ENCODE measurements at places on chromosomes 3 and 15. TPM values are rescaled to one million over a fixed set of nuclear protein-coding genes. Genes with fewer than 3 reads are reported as not detected.

GRCh38 chr15:74812533-74812932, at the start of gene LMAN1L:
Gene LMAN1L (plus strand): TSS chr15:74812835. CDS start chr15:74812855, 20 bp downstream.
- no peak for DNase-seq
- H3K27ac ChIP-seq: no peak within 1 kb of the TSS
- no peaks in the 10 kb centered on the region for H3K36me3 ChIP-seq
- H3K4me3 ChIP-seq: no peak within 1 kb of the TSS
- H3K4me1 ChIP-seq: peaks cover 5% of the 10 kb centered on the region

- H3K4me1 ChIP-seq: no peaks in the 10 kb centered on the region
- H3K4me3 ChIP-seq: no peak overlapping the region
- H3K27ac ChIP-seq: no peak overlapping the region
- H3K27me3 ChIP-seq: no peaks in the 10 kb centered on the region
- H3K36me3 ChIP-seq: peaks cover 10% of the 10 kb centered on the region
These were observed 119.2 kb upstream of the ZBED2 start for GRCh38 chr3:111714305-111714704.

GRCh38 chr15:74041311-74041756, 41.0 kb downstream of the GOLGA6A start:
- peaks cover 12% of the 10 kb centered on the region for H3K36me3 ChIP-seq
- no peaks in the 10 kb centered on the region for H3K4me1 ChIP-seq
- no peak for DNase-seq
- no peaks in the 10 kb centered on the region for H3K27me3 ChIP-seq

GRCh38 chr15:75639191-75639708, 774 bp downstream of the IMP3 start:
- peak overlapping the region; percentile 96 for H3K4me3 ChIP-seq
- H3K27ac ChIP-seq: peak overlapping the region; percentile 81
- H3K4me1 ChIP-seq: peaks cover 40% of the 10 kb centered on the region

GRCh38 chr3:4421121-4421520, 45.9 kb downstream of the SUMF1 start:
- no peaks in the 10 kb centered on the region for H3K4me1 ChIP-seq
- no peaks in the 10 kb centered on the region for H3K27me3 ChIP-seq
- DNase-seq: no peak
- H3K27ac ChIP-seq: no peak overlapping the region
- no peaks in the 10 kb centered on the region for H3K36me3 ChIP-seq
- H3K4me3 ChIP-seq: no peak overlapping the region

- H3K4me1 ChIP-seq: no peaks in the 10 kb centered on the region
- H3K27ac ChIP-seq: no peak overlapping the region
- no peaks in the 10 kb centered on the region for H3K27me3 ChIP-seq
- no peak for DNase-seq
- no peaks in the 10 kb centered on the region for H3K36me3 ChIP-seq
These were observed 1027.7 kb upstream of the NR2F2 start for GRCh38 chr15:95302809-95303208.

- no peaks in the 10 kb centered on the region for H3K27me3 ChIP-seq
- no peaks in the 10 kb centered on the region for H3K36me3 ChIP-seq
- no peak overlapping the region for H3K27ac ChIP-seq
- H3K4me3 ChIP-seq: no peak overlapping the region
- DNase-seq: no peak
- H3K4me1 ChIP-seq: peaks cover 6% of the 10 kb centered on the region
These were observed 7.7 kb downstream of the MAP1A start for GRCh38 chr15:43525131-43525530.

- H3K27me3 ChIP-seq: no peaks in the 10 kb centered on the region
- DNase-seq: no peak
- no peak overlapping the region for H3K27ac ChIP-seq
- peaks cover 59% of the 10 kb centered on the region for H3K4me1 ChIP-seq
- no peak overlapping the region for H3K4me3 ChIP-seq
- H3K36me3 ChIP-seq: peaks cover 17% of the 10 kb centered on the region
These were observed 2.6 kb upstream of the RBM15B start for GRCh38 chr3:51388286-51389029.

DNA sequence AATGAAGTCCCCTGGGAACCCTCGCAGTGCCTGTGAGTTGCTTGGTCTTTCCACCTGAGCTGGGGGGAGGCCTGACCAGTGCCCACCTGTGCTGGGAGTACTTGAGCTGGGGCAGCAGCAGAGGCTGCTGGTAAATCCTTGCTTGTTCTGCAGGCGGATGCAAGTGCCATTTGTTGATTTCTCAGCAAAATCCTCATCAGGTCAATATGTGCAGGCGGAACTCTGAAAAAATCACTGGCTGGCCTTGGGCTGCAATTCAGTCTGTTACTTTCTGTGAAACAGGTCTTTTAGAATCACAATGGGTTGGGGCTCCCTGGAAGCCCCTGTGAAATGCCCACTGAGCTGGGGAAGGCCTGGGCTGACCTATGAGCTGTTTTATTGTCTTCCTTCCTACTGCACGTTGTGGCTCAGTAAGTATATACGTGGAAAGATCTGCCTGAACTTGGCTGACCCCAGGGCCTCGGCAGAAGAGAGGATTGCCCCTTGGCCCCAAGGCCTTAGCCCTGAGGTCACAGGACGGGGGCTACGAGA, 182.0 kb upstream of the RGMA start:
- no peaks in the 10 kb centered on the region for H3K4me1 ChIP-seq
- H3K36me3 ChIP-seq: no peaks in the 10 kb centered on the region
- H3K27me3 ChIP-seq: no peaks in the 10 kb centered on the region
- H3K4me3 ChIP-seq: no peak overlapping the region

DNA sequence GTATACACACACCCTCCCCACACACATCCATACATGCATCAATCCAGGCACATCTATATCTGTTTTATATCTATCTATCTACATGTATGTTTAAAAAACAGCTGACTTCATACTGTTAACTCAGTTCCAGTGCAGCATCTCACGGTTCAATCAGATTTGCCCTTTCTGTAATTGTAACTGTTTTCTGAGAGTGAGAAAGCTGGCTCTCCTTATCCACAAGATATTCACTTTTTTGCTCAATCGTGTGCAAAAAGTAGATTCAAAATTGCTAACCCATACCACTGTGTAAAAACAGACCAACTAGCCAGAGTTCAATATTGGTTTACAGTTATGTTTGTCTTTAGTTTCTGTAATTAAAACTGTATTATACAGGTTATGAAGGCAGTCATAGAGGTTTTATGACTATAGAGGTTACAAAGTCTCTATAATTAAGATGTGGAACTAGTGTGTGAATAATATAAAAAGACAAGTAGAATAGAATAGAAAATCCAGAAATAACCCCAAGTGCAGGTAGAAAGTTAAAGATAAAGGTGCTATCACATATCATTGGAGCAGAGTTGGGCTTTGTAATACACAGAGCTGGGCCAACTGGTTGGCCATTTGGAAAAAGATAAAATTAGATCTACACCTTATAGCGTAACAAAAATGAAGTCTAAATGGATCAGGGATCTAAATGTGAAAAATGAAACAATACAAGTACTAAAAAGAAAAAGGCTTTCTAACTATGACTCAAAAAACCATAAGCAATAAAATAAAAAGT, 20.1 kb upstream of the MCF2L2 start:
- no peaks in the 10 kb centered on the region for H3K27me3 ChIP-seq
- H3K36me3 ChIP-seq: no peaks in the 10 kb centered on the region
- peaks cover 20% of the 10 kb centered on the region for H3K4me1 ChIP-seq
- DNase-seq: no peak
- no peak overlapping the region for H3K27ac ChIP-seq

DNA sequence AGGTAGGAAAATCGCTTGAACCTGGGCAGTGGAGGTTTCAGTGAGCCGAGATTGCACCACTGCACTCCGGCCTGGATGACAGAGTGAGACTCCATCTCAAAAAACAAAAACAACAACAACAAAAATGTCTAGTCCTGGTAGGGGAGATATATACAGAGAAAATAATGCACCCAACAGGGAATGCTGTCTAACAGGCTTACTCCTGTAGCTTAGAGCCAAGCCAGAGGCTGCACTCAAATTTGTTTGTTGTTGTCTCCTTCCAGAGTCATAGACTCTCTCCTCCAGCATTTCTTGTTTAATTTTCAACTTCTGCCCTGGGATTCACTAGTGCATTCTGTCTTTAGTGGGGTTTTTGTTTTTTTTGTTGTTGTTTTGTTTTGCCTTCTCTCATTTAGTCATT, 4.6 kb upstream of the TRA2B start:
- peaks cover 15% of the 10 kb centered on the region for H3K4me1 ChIP-seq
- no peak overlapping the region for H3K4me3 ChIP-seq
- no peaks in the 10 kb centered on the region for H3K27me3 ChIP-seq
- no peaks in the 10 kb centered on the region for H3K36me3 ChIP-seq

DNA sequence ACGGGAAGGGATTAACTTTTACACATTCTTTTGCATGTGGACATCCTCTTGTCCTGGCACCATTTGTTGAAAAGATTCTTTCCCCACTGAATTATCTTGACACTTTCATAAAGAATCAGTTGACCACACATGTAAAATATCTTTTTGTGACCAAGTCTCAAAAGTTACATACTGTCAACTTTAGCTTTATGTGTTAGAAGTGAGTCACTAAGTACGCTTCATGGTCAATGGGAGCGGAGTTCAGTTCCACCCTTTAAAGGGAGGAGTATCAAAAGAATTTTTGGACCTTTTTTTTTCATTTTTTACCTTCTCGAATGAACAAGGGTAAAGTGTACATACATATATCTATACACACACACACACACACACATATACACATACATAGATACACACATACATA, 35.4 kb downstream of the MAPK6 start:
- H3K27me3 ChIP-seq: no peaks in the 10 kb centered on the region
- H3K4me1 ChIP-seq: no peaks in the 10 kb centered on the region
- no peak for DNase-seq
- H3K27ac ChIP-seq: no peak overlapping the region
- no peak overlapping the region for H3K4me3 ChIP-seq
- H3K36me3 ChIP-seq: peaks cover 17% of the 10 kb centered on the region

DNA sequence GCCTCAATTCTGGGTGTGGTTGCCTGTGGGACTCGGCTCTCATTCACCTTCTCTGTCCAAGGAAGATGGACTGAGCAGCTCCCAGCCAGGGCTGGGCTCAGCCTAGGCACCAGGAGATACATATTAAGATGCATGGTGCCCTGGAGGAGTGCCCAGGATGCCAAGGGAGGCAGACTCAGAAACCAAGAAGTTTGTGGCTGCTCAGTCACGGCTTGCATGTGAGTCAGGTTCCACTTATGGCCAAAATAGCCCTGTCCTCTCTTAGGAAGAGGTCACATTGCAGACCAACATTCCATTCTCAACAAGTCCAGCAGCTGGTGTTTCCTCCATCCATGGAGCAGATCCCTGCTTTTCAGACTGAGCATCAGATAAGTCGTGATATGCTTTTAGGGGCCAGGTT, 21.8 kb downstream of the CDCP1 start:
- H3K4me1 ChIP-seq: no peaks in the 10 kb centered on the region
- DNase-seq: no peak
- H3K27me3 ChIP-seq: no peaks in the 10 kb centered on the region
- H3K4me3 ChIP-seq: no peak overlapping the region

DNA sequence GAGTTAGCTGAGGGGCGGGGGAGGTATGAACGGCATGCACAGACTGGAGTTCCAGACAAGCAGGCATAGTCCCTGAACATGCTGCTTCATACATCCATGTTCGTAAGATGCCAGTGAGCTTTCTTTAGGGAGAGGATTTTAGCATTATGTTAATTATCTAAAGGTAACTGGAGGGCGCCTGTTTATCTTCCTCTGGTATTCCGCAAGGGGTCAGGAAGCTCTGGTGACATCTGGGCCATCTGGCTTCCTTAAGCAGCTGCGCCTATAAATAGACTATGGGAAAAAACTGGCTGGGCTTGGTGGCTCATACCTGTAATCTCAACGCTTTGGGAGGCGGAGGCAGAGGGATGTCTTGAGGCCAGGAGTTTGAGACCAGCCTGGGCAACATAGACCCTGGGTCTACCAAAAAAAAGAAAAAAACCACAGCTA, 1.5 kb upstream of the FBXO22 start:
- H3K36me3 ChIP-seq: no peaks in the 10 kb centered on the region
- H3K27ac ChIP-seq: no peak overlapping the region
- no peak overlapping the region for H3K4me3 ChIP-seq
- H3K27me3 ChIP-seq: no peaks in the 10 kb centered on the region
- H3K4me1 ChIP-seq: peaks cover 31% of the 10 kb centered on the region

DNA sequence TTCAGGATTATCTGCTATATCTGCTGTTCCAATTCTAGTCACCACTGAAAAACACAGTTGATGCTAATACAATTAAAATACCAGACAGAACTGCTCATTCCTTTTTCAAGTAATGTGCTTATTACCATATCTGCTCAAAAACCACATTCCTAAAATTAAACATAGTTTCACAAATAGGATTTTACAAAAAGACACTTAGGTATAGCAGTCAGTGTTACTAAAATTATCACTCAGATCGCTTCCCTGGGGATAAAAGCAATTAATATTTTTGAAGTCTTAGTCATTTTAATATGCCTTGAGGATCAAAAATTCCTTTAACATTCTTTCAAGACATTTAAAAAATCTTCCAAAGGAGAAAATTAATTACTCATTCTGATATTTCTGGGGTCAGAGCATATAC, 71.5 kb downstream of the RAD18 start:
- H3K4me1 ChIP-seq: no peaks in the 10 kb centered on the region
- DNase-seq: no peak
- H3K36me3 ChIP-seq: no peaks in the 10 kb centered on the region

DNA sequence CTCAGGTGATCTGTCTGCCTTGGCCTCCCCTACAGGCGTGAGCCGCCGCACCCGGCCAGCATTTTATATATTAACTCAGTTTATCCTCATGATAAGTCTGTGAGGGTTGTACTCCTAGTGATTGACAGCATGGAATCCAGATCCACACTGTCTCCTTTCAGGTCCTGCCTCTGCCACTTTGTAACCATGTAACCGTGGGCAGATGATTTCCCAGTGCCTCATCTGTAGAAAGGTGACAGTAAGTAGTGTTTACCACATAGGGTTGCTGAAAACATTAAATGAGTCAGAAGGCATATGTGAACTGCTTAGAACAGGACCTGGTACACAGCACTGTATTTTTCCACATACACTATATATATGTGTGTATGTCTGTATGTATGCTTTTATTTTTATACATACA, 2.4 kb downstream of the FYTTD1 start:
- no peak overlapping the region for H3K27ac ChIP-seq
- no peaks in the 10 kb centered on the region for H3K27me3 ChIP-seq
- H3K4me1 ChIP-seq: peaks cover 64% of the 10 kb centered on the region
- no peak overlapping the region for H3K4me3 ChIP-seq
- no peak for DNase-seq

DNA sequence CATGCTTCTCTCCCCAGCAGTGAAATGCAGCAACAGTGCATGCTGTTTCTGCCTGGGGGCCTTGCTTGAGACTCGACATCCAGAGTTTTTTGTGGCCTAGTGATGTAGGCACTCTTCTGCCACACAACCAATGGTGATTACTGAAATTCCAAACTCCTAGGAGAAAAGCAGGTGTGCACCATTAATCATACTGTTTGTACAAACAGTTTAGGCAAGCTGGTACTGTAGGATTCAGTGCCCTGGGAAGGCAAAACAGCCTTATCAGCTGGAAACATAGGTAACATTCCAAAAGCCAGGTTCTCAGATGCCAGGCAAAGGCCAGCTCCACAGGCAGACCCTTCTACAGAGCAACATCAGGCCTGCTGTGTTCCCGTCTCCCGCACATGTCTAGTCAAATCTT, 17.5 kb upstream of the RBP1 start:
- no peaks in the 10 kb centered on the region for H3K4me1 ChIP-seq
- no peaks in the 10 kb centered on the region for H3K36me3 ChIP-seq
- DNase-seq: no peak
- no peak overlapping the region for H3K4me3 ChIP-seq
- no peak overlapping the region for H3K27ac ChIP-seq

FOXB1 gene
- total RNA-seq: 0.14 TPM

LTF gene
- total RNA-seq: not detected

NEO1 gene
- 11.3 TPM for total RNA-seq

ZPLD1 gene
- not detected for total RNA-seq

CCR3 gene
- total RNA-seq: 0.29 TPM

KIF15 gene
- total RNA-seq: 0.38 TPM
